ENCODE measurements at places on chromosomes 7 and 10.
A peak's percentile ranks its signal among the peaks of the same experiment; 100 is the strongest.

DNA sequence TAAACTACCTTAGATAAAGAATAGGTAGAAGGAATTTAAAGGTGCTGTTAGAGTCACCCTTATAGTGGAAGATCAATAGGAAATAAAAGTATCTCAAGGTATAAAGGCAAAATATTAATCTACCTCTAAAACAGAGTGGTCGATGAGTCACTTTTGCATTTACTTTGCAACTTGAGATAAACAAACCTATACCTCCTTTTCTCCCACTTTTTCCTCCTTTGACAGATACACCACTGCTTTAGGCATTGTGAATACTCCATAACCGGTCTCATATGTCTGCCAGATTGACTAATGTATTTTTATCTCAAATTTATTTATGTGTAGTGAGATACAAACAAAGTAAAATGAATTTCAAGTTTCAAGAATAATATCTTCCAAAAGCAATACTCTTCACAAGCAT is 193.5 kb downstream of the SKAP2 start:
- no peak for DNase-seq

GRCh38 chr10:133189256-133189655 is 29.2 kb downstream of the KNDC1 start:
- no peak for DNase-seq

DNA sequence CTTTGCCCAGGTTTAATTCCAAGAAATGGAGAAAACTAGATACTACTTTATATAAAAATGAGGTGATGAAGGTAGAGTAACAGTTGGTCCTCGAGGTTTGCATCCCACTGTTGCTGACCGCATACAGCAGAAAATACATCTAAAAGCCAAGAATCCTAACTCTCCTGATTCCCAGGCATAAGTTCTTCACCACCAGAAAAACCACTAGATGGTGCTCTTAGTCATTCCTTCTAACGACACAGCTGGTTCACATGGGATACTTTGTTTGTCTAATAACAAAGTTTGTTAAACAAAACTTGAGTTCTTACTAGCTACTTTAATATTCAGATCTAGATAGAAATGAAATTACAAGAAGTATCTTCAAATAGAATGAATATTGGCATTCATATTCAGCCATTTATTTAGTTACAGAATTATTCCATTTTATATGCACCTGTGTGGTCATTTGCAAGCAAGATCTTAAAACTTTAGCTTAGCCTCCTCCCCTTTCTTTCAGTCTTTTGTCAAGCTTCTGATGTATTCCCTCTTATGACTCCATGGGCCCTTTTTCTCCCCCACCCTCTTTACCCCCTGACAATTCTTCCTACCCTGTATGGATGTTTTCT is 54.1 kb upstream of the CYP26C1 start:
- no peak for DNase-seq

DNA sequence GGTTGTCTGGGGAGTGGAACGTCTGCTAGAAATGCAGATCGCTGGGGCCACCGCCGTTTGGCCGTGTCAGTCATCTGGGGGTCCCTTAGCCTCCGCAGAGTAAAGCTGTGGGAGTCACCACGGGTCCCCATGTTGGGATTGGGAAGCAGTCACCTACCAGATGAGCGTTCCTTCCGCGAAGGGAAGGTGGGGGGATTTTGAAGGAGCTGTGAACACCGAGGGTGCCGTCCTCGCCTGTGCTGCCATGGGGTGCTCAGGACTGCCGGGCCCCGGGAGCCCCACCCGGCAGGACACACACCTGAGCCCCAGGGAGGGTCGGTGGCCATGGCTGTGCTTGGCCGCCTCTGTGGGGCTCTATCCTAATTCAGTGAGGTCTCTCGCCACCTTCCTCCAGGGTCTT is 46.2 kb upstream of the AP5Z1 start:
- no peak for DNase-seq

GRCh38 chr7:142375710-142376313 is 118.0 kb upstream of the PRSS58 start:
- DNase-seq, result peak; percentile 71

DNA sequence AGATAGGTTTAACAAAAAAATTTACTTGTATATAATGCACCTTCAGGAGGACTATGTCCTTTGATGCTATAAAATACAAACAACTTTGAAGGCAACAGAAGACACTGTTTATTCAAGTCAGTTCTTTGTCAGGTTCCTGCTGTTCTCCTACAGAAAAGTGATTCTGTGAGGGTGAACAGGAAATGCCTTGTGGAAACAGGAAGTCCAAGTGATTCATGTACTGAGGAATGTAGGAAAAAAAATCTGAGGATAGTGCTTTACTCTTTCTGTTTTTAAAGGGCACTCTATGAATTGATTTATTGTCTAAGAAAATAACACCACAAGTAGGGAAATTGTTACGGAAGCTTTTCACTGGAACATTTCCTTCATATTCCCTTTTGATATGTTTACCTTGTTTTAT is 171.9 kb downstream of the HDAC9 start:
- no peak for DNase-seq

- no peak for DNase-seq
These were observed 3.3 kb downstream of the LFNG start for GRCh38 chr7:2522780-2523433.

DNA sequence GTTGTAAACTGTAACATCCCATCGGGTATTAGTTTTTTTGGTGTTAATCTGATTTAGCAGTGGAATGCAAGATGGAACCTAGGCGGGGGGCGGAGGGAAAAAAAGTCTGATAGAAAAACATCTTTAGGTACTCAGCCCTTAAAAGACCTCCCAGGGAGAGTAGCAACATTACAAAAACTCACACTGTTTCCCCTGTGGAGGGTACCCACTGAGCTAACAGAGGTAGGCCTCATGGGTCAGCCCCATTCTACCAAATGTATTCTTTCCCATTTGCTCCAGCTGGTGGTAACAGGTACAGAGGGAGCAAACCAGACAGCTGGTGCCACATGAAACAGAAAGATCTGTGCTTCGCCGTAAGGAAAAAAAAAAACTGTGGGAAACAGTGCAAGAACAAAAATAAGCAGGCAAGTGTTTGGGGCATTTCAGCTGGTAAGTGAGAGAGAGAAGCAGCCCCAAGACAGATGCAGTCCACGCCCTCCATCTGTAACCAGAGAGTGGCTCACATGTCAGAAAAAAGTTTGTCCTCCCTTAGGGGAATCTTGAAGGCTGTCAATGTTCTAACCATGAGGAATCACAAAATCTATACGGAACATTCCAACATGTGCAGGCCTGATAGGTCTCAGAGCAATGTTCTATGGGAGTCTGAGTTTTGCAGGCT is 65.3 kb downstream of the HOXA1 start:
- DNase-seq, result no peak

DNA sequence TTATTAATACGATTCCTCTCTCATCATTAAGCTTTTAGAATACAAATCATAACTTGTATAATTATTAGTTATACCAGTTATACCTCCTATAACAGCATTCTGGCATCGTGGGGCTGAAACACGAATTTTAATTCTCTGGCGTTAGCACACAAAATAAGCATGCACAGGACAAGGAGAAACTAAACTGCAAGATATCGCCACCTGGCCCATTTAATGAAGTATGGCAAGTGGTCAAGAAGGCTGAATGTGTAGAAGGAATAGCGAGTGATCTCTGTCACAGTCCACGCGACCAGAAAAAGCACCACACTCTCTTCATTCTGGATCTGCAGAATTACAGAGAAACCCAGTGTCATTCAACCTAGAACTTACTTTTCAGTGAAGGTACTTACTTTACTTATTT is 18.1 kb downstream of the HACD1 start:
- no peak for DNase-seq

DNA sequence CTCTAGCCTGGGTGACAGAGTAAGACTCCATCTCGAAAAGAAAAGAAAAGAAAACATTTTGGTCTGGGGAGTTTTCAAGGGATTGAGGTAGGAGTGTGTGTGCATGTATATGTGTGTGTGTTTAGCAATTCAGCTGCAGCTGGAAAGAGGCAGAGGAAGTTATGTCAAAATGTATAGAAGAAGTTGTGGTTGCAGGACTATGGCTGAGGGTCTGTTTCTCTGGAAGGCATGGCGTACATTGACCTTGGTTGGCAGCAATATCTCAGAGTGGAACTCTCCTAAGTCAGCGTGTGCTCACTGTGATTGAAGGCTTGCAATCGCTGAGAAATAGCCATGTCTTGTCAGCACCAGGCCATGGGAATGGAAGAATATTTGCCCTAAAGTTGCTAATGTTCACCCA is 28.6 kb upstream of the RHBDD2 start:
- DNase-seq, result peak; percentile 91

- DNase-seq, result no peak
These were observed 279.8 kb upstream of the CACNA2D1 start for GRCh38 chr7:82723411-82723810.

- DNase-seq, result no peak
These were observed 175.0 kb upstream of the PITRM1 start for GRCh38 chr10:3347413-3348182.

- DNase-seq, result no peak
These were observed 83.5 kb upstream of the FZD1 start for GRCh38 chr7:91180746-91181145.

DNA sequence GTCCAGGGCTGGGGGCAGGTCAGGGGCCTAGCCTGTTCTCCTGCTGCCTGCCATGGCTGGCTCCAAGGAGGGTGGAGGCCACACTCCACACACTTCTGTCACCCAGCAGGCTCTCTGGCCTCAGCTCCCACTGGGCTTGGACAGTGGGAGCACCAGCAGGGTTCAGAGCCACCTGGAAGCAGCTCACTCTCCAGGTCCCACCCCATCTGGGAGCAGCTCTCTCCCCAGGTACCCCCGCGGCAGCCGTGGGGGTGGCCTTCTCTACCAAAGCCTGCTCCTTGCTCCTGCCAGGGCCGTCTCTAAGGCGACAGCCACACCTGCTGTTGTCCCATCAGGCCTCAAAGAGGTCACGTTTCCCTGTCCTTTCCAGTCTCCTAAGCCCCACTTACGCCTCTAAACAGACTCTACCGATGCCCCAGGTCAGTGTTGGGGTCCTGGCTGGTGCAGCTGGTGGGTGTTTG is 142.5 kb upstream of the RET start:
- DNase-seq, result no peak

DNA sequence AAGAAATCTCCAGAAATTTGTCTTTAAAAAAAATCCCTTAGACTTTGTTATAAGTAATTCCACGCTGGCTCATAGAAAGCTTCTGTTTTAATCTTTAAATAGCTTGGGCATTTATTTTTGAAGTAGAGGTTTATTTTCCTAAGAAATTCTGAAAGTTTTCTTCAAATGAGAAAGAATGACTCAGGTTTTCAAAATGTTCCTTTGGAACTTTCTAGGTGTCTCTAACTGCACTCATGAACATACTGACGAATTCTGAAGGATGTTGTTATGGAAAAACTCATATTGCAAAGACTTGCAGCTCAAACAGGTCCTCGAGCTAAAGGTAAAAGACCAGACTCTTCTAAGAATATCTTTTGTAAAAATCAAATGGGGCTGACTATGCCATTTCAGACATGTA is 10.7 kb downstream of the DGKI start:
- DNase-seq, result no peak

DNA sequence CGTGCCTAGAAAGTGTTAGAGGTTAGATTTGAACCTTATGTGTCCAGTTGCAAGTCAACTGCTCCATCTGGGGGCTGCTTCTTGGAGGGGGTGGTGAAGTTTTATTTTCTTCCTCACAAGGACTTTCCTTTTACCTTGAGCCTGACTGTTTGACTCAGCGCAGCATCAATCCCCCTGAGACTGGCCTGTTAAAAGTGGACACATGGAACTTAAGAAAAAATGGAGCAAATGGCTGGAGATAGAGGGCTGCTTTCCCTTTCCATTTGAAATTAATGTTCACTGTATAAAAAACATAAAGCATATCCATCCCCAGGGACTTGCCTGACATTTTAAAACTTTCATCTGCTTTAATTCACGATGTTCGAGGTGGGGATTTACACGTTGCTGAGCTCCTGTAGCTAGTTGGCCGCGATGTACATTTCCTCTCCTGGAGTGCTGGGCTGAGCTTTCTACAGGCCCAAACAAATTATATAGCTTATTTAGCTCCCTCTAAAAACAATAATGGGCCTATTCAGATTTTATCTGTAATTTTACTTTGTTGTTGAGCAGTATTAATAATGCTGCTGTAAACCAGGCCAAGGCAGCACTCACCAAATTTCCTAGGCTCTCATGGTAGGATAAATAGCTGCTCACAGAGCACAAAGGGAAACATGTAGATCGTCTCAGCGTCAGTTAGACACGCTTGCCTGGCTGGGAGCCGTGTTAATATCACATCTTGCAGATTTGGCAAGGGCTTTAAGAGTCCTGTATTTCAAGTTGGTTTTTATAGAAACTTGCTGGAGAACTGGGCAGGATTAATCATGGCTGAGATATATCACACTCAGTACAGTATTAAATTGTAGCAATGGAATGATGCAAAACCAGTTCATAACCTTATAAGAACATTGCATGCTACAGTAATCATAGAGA is 251.5 kb downstream of the LRMDA start:
- no peak for DNase-seq

- no peak for DNase-seq
These were observed 27.3 kb downstream of the TFAM start for GRCh38 chr10:58412502-58412961.

DNA sequence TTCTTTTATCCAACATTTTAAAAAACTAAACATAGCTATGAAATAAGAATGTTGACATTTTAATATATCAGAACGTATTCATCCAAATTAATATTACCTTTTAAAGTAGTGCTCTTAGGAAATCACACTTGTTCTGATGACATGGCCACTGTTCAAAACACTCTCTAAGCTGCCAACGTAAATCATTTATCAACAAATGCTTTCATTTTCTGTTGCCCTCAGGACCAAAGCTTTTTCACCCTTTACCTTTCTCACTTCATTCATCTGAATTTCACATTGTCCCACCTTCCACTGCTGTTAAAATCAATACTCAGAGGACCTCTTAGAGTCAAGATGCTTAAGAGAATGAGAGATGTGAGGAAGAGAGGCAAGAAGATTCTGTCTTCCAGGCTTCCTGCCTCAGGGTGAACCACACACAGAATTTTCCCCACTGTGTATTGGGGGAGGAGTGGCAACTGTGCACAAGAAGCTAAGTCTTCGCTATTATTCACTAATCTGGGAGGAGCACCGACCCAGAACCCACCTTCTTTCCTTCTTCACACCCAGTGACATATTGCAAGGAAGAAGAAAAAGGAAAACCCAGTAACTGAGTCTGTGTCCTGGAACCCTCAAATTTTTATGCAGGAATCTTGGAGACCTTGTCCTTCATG is 21.0 kb downstream of the HIBADH start:
- no peak for DNase-seq

GRCh38 chr10:109982123-109982522 is 25.7 kb upstream of the ADD3 start:
- DNase-seq, result no peak
